CD4-positive, alpha-beta T cell treated with Interleukin-4 for 4 hours (primary cell): ENCODE measurements at places on chromosomes 7 and 10.
A peak's percentile ranks its signal among the peaks of the same experiment; 100 is the strongest.

GRCh38 chr7:2948749-2949148, 94.9 kb downstream of the CARD11 start:
- DNase-seq, result no peak

DNA sequence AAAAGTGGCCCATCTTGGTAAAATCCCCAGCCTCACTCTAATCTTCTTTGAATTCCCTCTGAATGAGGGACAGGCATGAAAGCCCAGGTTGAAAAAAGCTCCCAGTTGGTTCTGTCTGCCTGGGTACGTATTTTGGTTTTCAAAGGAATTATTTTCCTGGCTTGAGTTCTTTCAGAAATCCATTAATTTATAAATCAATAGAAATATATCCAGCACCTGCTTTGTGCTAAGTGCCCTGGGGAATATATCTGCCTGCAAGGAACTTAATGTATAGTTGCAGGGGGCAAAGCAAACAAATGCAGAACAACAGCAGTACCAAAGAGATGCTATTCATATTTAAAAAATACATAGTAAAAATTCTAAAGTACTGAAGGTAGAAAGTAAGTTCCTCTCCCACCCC, 362.7 kb downstream of the REEP3 start:
- no peak for DNase-seq

DNA sequence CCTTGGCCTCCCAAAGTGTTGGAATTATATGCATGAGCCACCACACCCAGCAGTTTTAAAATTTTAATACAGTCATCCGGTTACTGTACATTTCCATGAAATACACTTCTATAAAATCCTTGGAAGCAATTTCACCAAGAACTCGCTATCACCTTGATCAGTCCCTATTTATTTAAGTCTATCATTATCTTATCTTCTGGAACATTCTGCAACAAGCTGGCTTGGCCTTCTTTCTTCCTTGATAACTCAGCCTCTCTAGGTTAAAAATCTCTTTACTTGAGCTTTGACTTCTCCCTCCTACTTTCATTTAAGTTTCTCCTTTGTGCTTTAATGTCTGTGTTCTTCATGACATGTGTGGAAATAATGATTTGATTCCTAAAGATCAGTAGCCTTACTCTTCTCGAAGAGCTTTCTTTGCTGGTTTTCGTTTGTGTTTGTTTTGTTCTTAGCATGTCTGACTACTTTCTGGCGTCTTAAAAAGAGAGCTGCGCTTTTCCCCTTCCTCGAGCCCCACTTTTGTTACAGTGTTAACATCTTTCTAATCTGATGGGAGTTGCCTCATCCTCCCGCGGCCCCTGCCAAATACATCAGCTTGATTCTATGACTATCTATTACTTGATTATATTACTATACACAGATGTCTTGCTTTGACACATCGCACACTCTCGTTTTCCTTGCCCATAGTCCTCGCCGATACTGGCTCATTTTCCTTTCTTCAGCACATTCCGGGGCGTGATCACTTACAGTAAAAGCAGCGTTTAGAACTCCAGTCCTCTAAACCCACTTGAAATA, 11.1 kb upstream of the CALML5 start:
- DNase-seq, result no peak

- DNase-seq, result no peak
Measured at GRCh38 chr7:92765725-92766124, 70.6 kb downstream of the CDK6 start.

GRCh38 chr7:24812305-24812945, 55.2 kb upstream of the GSDME start:
- DNase-seq, result peak; percentile 59

DNA sequence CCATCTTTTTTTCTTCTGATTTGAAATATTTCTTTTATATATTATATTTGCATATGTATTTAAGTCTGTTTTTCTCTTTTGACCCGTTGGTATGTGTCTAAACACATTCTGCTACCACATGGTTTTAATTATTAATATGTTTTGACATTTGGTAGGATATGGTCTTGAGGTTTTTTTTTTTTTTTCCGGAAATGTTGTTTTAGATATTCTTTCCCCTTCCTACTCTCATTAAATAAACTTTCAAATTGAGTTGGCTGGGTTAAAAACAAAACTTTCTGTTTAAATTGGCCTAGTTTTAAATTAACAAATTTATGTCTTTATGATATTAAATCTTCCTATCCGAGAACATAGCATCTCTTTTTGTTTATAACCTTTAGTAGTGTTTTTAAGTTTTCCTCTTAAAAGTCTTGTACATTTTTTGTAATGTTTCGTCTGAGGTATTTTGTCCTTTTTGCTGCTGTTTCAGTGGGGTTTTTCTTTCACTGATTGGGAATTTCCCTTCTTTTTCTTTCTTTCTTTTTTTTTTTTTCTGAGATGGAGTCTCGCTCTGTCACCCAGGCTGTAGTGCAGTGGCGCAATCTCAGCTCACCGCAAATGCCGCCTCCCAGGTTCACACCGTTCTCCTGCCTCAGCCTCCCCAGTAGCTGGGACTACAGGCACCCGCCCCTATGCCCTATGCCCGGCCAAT, 25.4 kb downstream of the STAM start:
- DNase-seq, result peak; percentile 62

DNA sequence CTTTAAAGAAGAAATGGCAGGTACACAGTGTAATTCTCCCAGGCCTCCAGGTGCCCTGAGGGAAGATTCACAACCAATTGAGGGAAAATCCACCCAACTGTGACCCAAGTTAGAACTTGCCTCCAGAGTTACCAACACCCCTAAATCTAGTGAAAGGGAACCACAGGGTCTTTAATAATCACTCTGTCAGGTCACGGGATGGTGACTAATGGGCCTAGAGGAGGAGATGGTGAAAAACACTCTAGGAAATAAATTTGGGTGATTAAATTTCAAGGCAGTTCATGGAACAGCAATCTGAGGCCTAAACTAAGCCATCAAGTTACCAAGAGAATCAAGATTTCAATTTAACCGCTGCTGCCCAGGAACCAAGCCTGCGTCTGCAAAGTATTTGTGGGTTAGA, 26.7 kb upstream of the SLF2 start:
- DNase-seq, result no peak

DNA sequence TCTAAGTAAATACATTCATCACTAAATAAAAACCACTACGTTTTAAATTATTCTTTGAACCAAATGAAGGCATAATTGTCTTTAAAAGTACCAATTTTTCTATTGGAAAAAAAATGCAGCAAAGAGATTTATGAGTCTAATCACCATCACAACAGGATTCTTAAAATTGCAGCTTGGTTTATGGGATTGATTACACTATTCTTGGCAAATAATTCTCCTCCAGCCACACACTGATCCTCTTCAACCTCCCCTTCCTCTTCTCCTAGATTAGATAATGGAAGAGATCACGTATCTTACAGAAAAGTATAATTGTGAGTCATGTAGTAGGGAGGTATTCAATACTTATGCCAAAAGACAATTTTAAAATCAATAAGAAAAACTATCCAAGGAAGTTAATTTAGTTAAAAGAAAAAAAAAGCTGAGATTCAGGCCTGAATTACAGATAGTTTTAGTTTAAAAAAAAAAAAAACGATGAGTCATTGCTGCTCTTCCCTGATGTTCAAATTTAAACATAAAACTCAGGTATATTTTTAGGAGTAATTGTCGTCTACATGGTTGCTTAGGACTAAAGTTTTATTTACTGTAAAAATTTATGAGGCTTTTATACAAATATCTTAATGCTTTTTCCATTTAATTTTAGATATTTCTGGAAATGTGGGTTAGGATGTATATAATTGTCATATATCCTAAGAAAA, 133.7 kb upstream of the CDK1 start:
- no peak for DNase-seq

GRCh38 chr7:93836116-93836515, 54.4 kb downstream of the TFPI2 start:
- no peak for DNase-seq

- no peak for DNase-seq
Measured at GRCh38 chr7:158810846-158811245, 18.5 kb downstream of the ESYT2 start.

GRCh38 chr7:50687575-50688225, 95.0 kb downstream of the GRB10 start:
- no peak for DNase-seq

DNA sequence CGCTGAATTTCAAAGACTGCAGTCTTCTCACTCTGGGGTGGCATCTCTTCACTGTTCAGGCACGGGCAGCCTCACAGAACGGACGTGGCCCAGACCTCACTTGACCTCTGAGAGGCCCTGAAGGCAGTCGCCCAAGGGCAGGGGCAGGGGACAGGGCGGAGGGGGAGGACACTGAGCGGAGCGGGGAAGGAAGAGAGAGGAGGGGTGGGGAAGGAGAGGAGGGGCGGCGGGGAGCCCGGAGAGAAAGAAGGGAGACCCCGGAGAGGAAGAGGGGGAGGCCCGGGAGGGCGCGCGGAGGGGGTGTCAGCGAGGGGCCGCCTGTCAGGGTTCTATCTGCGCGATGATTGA, 58.7 kb upstream of the COMTD1 start:
- DNase-seq, result no peak

- DNase-seq, result no peak
Measured at GRCh38 chr7:74284781-74285259, 4.4 kb upstream of the CLIP2 start.

GRCh38 chr7:19117091-19117869, at the start of gene TWIST1:
TSS of gene TWIST1 (minus strand) at chr7:19117636. CDS start at chr7:19117321, 315 bp downstream.
- no peak for DNase-seq

- no peak for DNase-seq
Measured at GRCh38 chr7:45133352-45133751, 21.9 kb upstream of the TBRG4 start.

DNA sequence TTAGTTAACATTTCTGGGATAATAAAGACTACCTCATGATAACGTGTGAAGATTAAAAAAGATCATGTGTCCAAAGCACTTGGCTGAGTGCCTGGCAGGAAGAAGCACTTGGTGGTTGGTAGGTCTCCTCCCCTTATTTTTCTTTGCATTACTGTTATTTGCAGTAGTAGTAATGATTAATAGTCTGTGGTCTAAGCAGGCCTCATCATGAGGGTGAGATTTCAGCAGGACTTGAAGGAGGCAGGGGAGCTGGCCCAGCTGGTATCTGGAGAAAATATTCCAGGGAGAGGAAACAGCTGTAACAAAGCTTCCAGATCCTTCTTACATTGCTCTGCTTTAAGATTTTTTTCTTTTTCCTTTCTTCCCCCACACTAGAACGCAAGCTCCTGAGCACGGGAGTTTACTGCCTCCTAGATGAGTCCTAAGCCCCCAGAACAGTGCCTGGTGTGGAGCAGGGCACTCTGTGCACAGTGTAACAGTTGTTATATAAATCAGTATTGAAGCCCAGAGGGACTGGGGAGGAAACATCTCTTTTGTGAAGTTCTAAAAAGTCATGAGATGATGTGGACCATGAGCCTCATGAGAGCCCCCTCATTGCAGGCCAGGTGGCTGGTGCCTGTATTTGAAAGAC, 31.1 kb upstream of the RHEB start:
- no peak for DNase-seq

GRCh38 chr7:43390576-43390975, 192.3 kb upstream of the STK17A start:
- no peak for DNase-seq

- DNase-seq, result no peak
Measured at GRCh38 chr7:88688222-88688621, 71.3 kb upstream of the ZNF804B start.

DNA sequence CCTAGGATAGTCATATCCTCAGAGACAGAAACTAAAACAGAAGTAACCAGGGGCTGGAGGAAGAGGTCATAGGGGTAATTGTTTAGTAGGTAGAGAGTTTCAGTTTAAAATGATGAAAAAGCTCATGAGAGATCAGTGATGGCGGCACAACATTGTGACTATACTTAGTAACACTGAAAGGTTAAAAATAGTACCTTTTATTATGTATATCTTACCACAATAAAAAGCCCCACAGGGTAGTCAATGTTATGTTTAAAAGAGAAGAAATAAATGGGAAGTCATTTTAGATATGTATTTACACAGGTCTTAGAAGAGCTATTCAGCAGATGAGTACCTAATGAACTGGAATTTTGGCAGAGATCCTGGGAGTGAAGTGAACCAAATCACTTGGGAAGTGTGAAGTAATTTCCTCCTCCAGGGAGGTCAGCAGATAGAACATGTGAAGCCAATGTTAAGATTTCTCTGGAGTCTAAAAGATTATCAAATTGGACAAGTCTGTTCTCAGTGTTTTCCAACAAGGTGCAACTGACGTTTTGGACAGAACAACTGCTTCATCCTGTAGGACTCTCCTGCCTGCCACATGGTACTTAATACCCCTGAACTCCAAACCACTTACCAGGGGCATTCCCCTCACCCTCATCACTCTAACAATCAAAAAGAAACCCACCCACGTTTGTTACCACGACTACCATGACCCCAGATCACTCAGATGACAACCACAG, 6.4 kb downstream of the CDCA7L start:
- DNase-seq, result no peak

- no peak for DNase-seq
Measured at GRCh38 chr10:5604961-5605360, 61.4 kb downstream of the ASB13 start.

DNA sequence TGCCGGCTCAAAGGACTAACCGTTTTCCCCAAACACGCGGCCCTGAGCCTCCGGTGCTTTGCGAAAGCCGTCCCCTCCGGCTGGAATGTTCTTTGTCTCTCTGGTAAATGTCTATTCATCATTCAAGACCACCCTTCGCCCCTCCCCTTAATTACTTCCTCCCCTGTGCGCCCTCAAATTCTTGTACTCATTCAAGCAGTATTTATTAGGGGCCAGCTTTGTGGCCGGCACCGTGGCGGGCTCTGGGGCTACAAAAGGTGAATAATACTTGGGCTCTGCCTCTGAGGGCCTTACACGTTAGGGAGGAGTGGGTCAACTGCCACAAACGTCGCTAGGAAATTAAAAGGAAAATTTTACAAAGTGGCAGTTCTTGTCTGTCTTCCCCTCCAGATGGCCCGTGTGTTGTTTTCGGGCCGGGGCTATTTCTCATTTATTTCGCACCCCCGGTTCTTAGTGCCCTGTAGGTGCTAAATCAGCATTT, 1.5 kb upstream of the MEST start:
- DNase-seq, result no peak

GRCh38 chr7:39666562-39666961, 43.2 kb downstream of the RALA start:
- no peak for DNase-seq

- no peak for DNase-seq
Measured at GRCh38 chr10:129936266-129936922, 27.7 kb downstream of the EBF3 start.

- DNase-seq, result no peak
Measured at GRCh38 chr7:45187946-45188411, 30.4 kb downstream of the RAMP3 start.

DNA sequence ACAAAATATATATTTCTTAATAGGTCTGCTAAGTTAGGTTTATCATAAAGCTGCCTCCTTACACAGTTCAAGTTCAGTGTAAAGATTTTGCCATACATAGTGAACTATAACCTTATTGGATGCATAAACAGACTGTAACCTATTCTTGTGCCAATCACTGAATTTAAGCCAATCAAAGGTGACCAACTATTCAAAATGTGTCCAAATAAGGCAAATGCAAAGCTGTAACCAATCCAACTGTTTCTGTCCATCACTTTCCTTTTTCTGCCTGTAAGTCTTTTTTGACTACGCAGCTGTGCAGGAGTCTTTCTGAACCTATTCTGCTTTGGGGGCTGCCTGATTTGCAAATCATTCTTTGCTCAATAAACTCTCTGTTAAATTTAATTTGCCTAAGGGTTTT, 11.6 kb upstream of the DNMBP start:
- no peak for DNase-seq
